A549 (cell line): ENCODE measurements at places on chromosomes 2 and 18. TPM values are rescaled to one million over a fixed set of nuclear protein-coding genes. Genes with fewer than 3 reads are reported as not detected.

SKOR2 gene
- polyA plus RNA-seq, result not detected in 3 replicates

FER1L5 gene
- polyA plus RNA-seq, result not detected in 3 replicates

EFEMP1 gene
- 48.5 to 66.6 TPM (median 49.0 TPM) in 3 replicates for polyA plus RNA-seq

TRIM54 gene
- polyA plus RNA-seq, result 0.07 to 0.13 TPM (median 0.11 TPM) in 3 replicates

UGT1A3 gene
- 0.08 to 0.23 TPM (median 0.17 TPM) in 3 replicates for polyA plus RNA-seq

IL36RN gene
- polyA plus RNA-seq, result not detected in 3 replicates

SIX2 gene
- 0.14 to 0.16 TPM (median 0.15 TPM) in 3 replicates for polyA plus RNA-seq

DNA sequence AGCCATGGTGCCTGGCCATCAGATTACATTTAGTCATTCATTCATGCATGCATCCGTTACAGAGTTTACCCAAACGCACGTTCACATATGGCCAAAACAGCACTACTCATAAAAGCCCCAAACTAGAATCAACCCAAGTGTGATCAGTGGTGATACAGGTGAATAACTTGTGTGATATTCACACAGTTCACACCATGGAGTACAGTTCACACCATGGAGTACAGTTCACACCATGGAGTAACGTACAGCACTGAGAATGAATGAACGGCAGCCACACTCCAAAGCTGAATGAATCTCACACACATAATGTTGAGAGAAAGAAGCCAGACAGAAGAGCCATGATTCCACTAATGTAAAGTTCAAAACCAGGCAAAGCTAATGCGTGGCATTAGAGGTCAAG is 12.3 kb upstream of the SLC66A3 start:
- DNase-seq, result no peak

DNA sequence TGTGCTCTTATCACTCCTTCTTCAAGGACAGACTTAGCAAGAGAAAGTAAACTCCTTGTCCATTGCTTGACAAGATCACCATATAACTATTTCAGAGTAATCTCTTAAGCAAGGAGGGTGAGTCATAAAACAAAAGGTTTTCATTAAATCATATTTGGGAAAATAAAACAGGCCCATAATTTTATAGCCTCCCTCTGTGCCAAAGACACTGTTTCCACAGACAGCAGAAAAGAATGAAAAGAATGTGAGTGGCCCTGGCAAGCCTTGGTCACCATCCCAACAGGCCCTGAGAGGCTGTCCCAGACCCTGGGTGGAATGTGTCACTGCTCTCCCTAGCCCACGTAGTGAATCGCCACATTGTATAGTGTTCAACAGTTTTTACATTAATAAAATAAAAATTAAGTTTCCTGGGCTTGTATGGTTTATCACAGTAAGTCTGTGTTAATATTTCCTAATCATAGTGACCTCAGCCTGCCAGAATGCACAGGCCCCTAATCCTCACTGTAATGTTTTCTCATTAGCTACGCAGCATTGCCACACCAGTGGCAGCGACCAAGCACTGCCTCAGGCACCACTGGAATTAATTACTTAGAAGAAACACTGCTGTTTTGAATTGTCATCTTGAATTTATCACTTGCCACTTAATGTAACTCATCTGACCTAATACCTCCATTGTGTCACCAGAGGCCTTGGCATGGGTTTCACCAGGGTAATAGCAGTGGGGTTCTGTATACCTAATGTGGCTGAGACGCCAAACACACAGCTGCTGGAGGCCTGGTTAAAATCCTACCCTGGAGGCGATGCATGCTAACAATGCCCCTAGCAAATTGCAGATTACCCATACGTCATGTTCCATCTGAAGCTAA is 401.9 kb downstream of the LNPK start:
- DNase-seq, result no peak

DNA sequence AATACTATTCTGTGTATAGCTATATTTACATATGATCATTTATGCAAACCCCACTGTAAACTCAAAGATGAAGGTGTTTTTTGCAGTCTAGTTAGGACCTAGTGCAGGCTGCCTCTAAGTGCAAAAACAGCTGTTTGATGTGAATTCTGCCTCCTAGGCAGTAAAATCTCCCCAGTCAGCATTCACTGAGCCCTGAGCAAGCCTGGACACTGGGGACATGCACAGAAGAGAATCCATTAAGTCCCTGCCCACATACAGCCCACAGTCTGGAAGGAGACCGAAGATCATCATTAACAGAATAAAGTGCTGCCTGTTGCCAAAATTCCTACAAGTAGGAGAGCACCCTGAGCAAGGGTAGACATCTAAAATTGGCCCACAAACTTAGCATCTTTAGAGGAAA is 14.4 kb upstream of the BIN1 start:
- DNase-seq, result no peak

DNA sequence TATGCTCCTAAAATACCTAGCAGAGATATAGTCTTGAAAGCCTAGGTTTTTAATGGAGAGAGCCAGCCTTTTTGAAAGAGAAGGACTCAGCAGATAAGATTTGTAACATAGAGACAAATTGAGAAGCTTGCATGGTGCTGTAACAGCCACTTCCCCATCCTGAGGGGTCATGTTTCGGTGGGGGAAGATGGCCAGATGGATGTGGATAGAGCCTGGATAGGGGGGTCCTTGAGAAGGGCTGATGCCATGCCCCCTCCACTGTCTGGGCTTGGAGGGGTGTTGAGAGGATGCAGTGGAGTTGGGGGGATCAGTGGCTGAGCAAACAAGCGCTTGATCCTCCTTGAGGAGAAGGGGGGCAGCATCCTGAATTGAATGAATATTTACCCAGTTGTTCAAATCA is 178.0 kb upstream of the HS6ST1 start:
- no peak for DNase-seq

- DNase-seq, result no peak
Measured at GRCh38 chr18:50721006-50721405, 98.8 kb downstream of the MRO start.

DNA sequence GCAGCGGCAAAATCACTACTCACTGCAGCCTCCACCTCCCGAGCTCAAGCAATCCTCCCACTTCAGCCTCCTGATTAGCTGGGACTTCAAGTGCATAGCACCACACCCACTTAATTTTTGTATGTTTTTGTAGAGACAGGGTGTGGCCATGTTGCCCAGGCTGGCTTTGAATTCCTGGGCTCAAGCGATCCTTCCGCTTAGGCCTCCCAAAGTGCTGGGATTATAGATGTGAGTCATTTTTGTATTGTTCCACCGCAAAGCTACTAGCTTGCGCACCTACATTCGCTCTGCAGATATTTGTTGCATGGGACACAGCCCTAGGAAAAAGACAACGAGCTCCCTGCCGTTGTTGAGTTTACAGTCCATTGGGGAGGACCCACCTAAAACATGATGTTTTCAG is 173.5 kb upstream of the AGAP1 start:
- DNase-seq, result no peak

DNA sequence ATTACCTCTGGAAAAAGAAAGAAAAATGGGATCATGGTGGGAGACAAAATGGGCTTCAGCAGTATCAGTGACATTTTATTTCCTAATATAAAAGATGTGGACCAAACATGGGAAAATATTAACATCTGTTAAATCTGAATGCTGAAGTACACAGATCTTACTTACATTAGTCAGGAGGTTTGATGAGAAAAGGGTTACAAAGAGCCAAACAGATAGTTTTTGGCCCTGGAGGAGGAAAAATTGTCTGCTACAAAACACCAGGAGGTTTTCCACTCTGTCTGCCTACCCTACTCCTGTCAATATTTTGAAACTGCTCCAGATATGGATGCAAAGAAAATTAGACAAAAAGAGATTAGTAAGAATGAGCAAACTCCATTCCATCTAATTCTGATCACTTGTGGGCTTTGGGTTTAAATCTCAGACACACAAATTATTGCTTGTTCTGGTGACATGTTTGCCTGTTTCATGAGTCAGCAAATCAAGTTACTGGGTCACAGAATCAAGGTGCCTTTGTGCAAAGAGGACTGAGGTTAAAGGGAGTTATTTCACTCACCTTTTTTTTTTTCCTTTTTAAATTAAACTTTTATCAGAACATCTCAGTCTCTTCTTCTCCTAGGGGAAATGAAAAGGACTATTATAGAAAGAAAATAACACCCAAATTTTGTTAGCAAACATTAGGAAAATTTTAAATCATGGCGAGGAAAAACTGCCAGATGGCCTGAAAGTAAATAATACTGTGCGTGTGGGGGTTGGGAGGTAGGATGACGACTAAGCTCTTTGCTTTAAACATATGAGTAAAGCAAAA is 87.0 kb upstream of the SPATS2L start:
- DNase-seq, result no peak

- no peak for DNase-seq
Measured at GRCh38 chr2:118841450-118841827, 6.0 kb downstream of the EN1 start.

DNA sequence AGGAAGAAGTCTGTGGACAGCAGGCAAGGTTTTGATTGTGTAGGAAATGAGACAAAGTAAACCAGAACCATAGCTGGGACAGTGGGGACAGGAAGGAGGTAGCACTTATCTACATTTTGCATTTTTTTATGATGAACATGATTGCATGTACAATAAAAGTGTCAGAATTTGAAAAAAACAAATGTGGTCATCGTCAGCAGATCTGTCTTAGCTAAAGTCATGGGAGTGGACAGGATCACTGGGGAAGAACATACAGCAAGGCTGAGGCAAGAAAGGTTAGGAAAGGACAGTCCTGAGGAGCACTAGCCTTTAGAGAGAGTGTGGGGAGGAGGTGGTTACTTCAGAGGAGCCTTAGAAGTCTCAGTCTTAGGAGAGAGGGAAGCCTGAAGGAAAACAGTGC is 35.1 kb upstream of the SLC14A2 start:
- DNase-seq, result no peak

DNA sequence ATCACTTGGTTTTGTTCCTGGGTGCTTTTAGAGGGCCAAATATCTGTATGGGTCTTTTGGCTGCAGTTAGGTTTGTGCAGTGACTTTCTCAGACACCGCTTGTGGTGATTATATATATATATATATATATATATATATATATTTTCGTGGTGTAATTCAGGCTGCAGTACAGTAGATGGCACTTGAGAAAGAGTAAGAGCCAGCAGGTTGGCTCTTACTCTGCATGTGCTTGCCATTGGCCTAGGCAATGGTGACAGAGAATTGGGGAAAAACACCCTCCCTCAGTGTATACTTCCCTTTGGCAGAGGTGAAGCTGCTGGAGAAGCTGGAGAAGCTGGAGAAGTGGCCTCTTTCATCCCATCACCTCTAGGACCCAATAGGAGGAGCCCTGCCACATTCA is 22.2 kb upstream of the MYL1 start:
- DNase-seq, result no peak

- no peak for DNase-seq
Measured at GRCh38 chr2:238431456-238431855, 4.7 kb downstream of the ASB1 start.

DNA sequence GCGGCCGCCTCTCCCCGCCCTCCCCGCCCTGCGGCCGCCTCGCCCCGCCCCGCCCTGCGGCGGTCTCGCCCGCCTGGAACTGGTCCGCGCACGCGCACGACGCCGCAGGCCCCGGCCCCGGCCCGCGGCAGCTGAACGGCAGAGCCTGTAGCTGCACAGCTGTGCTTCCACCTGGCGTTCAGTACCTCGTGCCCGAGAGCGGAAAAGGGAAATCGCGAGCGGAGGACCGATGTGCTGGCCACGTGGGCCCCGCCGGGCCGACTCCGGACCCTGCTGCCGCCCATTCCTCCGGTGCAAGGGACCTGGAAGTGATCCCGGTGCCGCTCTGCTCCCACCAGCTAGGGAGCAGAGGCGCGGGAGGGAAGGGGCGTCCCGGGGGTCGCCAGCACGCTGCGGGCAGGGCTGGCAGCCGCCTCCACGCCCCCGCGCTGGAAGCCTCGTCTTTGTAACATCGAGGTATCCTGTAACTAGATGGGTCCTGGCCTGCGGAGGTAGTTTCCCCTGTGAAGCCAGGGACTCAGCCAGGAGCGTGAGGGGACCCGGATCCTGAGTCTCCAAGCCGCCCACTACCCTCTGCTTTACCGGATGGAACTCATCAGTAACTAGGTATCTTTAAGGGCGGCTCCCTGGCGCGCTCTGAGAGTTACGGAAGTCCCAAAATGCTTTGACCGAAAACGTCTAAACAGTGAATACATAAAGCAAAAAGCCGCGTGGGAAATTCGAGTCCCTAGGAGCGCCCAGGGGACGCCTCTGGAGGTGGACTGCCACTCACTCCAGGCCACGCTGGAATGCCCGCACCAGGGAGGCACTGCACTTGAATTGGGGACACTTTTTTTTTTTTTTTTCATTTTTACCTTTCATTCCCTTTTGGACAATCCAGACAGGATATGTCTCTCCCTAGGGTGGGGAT is 704 bp upstream of the ODC1 start:
- DNase-seq, result peak; percentile 90

DNA sequence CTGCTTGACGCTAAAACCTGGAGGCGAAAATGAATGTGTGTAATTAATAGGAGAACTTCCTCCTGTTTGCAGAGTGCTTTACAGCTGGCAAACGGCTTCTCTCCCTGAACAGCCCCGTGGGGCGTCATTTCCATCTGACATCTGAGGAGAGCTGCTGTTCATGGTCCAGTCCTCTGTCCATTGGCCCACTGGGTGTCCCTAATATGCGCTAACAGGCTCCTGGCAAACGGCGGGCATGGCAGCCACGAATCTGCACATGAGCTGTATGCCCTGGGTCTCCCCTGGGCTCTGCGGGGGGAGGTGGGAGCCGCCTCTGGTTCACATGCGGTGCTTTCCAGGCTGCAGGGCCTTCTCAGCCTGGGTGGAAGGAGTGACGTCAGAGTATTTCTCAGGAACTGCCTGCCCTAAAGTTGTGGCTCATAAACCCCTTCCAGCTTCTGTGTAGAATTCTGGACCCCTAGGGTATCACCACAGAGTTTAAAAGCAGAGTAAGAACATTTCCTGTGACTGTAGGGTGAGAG is 73.2 kb downstream of the LRRFIP1 start:
- no peak for DNase-seq

- DNase-seq, result no peak
Measured at GRCh38 chr2:24721470-24721869, 71.7 kb downstream of the PTRHD1 start.

- no peak for DNase-seq
Measured at GRCh38 chr2:25470806-25471205, 129.1 kb upstream of the DNMT3A start.

GRCh38 chr2:241074901-241075540 is 27.1 kb downstream of the MTERF4 start:
- DNase-seq, result no peak
